ENCODE measurements at places on chromosomes 12 and 14.

- peak; percentile 45 for DNase-seq
Observed at GRCh38 chr12:118103601-118104382, at the start of gene VSIG10. VSIG10 (minus strand) TSS chr12:118104011; CDS start chr12:118103671, 340 bp downstream.

DNA sequence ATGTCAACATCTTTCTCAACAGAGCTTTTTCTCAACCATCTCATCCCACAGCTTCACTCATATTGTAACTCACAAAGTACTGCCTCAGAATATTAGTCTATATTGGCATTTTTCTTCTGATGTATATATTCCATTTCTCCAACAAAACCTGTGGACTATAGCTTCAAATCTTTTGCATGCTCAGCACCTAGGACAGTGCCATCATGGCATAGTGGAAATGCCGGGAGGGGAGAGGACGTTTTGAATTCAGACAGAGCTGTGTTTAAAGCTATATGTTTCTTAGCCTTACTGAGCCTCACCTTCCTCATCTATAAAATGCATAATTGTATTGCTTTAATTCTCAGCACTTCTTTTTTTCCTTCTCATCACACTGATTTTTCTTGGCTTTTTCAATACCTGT, 452.6 kb downstream of the GALC start:
- no peak for DNase-seq

GRCh38 chr14:67911562-67911961, 92.0 kb downstream of the RAD51B start:
- DNase-seq, result no peak

DNA sequence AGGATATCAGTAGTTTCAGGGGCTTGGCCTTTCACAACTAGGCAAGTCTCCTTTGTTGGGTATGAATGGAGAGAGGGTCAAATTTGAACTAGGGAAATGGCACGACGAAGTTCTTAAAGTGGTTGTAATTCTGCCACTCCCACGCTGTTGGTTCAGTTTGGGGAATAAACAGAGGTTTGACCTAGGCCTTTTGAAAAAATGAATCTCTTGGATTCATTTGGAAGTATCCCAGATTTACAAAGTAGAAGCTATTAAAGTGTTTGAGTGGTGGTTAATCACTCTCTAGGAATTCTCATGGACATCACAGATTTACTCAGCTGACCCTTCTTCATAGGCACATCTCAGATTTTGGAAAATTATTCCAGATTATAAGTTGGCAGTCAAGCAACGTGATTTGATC, 14.8 kb downstream of the BATF start:
- DNase-seq, result no peak

- DNase-seq, result no peak
Observed at GRCh38 chr14:67468378-67468730, 20.2 kb downstream of the TMEM229B start.

GRCh38 chr14:74364271-74364880, 16.1 kb downstream of the VRTN start:
- no peak for DNase-seq

- DNase-seq, result peak; percentile 40
Observed at GRCh38 chr14:74574706-74575105, 37.3 kb downstream of the LTBP2 start.

DNA sequence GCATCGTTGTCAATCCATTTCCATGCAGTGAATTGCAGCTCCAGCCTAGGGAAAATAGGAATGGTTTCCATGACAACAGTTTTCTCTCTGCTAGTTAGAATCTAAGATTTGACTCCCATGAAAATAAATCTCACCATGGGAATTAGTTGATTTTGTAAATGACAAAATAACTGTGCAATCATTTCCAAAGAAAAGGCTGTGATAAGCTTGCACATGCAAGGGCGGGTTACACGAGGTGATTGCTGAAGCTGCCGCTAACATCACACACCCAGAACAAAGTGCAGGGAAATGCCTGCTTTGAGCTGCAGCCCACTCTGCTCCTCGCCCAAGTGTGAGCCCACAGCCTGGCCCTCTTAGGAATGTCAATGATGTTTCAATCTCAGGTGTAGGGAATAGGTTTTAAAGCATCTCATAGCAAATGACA, 53.8 kb downstream of the TRIM9 start:
- DNase-seq, result no peak

DNA sequence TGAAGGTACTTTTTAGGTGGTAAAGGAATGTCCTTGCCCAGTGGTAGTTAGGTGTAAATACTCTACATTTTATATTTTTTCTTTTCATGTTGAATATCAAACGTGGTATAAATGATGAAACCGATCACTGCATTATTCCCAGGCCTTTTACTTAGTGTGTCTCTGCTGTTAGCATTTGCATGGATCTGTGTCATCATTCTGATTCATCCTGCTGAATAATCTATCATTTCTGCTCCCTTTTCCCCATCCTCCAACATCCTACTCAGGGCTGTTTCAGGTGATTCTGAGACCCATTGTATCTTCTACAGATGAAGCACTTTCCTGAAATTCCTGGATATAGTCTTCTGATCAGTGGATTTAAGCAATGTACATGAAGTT, 61.0 kb upstream of the PTHLH start:
- no peak for DNase-seq

GRCh38 chr12:25186038-25186787, 8.7 kb downstream of the DNAI7 start:
- no peak for DNase-seq

DNA sequence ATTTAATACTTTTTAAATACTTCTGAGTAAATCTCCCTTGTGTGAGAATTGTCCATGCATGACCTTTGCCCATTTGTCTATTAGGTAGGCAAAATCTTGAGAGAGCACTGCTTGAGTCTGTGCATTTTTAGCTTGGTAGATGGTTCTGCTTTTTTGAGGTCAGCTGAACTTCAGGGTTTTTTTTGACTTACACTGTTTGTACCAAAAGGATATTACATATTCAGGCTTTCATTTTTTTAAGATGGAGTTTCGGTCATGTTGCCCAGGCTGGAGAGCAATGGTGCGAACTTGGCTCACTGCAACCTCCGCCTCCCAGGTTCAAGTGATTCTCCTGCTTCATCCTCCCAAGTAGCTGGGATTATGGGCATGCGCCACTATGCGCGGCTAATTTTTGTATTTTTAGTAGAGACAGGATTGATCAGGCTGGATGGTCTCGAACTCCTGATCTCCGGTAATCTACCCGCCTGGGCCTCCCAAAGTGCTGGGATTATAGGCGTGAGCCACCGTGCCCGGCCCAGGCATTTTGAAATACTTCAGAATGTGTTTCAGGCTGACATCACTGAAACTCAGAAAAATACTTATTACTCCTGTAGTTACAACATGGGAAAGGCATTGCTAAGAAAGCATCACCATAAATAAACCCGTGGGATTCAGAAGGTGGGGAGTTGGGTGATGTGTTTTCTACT, 11.1 kb downstream of the RASSF3 start:
- DNase-seq, result no peak

DNA sequence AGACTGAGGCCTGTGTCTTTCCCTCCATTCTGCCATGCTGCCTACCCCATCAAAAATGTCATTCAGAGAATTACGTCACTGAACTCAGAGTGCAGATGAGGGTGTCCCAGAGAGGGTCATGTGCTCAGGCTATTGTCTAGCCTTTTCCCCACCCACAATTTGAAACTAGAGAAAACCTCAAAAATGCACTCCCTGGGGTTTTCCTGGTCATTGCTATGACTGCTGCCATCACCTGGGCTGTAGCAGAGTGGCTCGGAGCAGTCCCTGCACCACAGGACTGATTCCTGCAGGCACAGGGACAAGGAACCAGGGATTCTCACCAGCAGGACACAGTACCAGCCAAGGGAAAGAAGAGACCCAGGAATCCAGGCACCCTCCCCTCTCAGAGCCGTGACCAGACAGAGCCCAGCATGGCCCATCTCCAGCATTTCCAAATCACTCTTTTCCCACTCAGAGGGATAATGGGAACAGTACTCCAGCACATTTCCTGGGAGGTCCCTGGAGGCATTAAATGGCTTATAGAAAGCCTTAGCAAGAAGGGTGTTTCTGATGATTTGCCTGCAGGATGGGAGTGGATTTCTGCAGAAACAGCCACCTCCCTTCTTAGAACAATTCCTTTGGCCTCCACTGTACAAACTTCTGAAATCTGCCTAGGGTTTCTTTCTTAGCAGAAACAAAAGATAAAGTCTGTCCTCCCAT, 45.9 kb downstream of the VWF start:
- DNase-seq, result no peak

DNA sequence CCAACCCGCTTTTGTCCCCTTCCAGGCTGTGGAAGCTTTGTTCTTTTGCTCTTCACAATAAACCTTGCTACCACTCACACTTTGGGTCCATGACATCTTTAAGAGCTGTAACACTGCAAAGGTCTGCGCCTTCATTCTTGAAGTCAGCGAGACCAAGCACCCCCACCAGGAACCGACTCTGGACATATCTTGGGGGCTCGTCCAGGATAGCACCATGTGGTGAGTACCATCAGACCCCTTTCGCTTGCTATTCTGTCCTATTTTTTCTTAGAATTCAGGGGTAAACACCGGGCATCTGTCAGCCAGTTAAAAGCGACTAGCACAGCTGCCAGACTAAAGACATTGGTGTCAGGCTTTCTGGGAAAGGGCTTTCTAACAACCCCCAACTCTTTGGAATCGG, 137.6 kb upstream of the PPFIA2 start:
- no peak for DNase-seq

- no peak for DNase-seq
Observed at GRCh38 chr12:55712700-55713415, 3.0 kb upstream of the BLOC1S1 start.

DNA sequence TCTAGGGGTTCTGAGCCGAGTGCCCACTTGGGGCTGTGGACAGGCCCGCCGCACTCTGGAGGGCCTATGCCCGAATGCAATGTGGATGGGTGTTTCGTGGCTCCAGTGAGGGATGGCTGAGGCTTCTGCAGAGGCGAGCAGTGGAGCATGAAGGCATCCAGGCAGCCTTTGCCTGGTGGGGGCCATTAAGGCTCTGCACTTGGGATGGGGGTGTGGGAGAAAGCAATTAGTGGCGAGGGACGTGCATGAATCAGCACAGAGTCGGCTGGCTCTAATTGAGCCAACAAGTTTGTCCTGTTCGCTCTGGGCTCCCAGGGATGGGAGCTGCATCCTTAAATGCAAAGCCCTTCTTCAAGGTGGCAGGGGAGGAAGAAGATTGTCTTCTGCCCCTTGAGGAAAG, 346.9 kb upstream of the FKBP4 start:
- DNase-seq, result no peak

- peak; percentile 76 for DNase-seq
Observed at GRCh38 chr12:131896080-131896810, 1.8 kb downstream of the ULK1 start.

DNA sequence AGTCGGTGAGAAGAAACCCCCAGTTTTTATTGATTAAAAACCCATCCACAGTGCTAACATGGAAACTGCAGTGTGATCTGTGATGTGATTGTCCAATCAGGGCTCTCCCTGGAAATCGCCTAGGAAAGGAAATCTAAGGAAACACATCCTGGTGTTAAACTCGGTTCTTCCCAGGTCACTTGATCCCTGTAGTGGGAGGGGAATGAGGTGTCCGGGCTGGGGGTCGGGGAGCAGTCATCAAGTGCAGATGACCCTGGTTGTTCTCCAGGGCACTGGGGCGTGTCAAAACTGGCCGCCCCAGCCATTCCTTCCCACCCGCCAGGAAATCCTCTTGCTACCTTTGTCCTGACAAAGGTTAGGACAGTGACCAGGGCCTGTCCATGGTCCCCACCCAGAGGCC, 20.8 kb downstream of the RAB35 start:
- no peak for DNase-seq

DNA sequence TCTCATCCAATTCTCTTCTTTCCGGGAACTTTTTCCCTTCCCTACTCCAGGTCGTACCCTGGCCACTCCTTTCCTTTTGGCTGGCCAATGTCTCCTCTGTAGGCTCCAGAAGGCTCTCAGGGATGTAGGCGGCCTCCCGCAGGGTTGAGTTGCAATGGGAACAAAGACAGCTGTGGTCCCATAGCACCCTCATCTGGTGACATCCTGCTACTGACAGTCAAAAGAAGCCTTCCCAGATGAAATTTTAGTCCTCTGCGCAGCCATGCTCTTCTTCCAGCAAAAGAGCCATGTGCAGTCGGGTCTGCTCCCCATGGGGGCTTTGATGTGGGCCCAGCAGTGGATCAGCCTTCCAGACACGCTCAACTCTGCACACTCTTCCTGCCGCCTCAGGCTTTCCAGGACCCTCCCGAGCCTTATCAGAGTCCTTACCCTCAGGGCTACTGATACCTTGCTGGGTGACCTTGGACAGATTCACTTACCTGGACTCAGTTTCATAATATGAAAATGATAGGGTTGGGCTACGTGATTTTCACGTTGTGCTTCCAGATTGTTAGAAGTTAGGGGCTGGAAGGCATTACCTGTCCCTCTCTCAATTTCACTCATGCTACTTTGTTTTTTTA, 5.5 kb upstream of the CELA1 start:
- DNase-seq, result no peak

DNA sequence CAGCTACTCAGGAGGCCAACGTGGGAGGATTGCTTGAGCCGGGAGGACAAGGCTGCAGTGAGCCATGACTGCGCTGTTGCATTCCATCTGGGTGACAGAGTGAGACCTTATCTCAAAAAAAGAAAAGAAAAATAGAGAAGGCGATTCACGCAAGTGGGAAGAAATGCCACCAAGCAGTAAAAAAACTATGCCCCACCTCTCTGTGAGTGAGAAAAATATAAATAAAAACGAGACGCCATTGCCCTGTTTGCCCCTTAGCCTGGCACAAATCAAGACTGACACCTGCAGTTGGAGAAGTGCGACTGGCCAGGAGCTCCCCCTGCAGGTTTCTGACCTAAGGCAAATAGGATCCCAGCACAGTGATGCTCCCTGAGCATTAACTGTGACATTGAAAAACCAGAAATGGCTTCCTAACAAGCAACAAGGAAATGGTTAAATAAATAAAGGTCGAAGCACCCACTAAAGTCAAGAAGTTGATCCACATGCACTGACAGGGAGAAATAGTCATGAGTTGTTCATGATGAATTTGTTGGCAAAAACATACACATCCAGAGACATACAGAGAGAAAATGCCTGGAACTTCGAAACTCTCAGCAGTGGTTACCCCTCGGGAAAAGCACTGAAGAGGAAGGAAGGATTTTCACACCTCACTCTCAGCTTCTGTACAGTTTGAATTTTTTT, 21.1 kb downstream of the GSC start:
- DNase-seq, result peak; percentile 13

DNA sequence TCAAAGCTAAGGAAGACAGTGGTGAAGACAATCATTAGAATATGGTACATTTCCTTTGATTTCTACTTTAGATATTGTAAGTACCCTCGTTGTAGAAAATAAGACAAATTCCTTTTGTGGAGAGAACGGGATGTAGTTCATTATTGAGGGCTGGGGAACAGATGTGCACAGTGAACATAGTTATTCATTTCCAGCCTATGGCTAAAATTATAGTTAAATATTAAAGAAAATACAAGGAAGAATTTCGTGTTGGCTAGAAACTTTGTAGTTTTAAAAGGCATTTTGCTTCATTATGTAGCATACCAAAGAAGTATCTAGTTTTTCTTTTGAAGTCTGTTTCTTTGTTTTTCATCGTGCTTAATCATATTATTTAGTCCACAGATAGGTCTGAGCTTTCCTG, 201.8 kb downstream of the ESR2 start:
- no peak for DNase-seq

DNA sequence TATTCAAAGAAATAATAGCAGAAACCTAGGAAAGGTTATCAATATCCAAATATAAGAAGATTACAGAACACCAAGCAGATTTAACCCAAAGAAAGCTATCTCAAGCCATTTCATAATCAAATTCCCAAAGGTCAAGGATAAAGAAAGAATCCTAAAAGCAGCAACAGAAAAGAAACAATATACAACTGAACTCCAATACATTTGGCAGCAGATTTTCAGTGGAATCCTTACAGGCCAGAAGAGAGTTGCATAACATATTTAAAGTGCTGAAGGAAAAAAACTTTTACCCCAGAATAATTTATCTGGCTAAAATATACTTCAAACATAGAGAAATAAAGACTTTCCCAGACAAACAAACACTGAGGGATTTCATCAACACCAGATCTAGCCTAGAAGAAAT, 54.3 kb downstream of the DENND5B start:
- DNase-seq, result no peak
